Prostate gland (tissue), 2 donors: ENCODE measurements at places on chromosomes 2 and 18.

DNA sequence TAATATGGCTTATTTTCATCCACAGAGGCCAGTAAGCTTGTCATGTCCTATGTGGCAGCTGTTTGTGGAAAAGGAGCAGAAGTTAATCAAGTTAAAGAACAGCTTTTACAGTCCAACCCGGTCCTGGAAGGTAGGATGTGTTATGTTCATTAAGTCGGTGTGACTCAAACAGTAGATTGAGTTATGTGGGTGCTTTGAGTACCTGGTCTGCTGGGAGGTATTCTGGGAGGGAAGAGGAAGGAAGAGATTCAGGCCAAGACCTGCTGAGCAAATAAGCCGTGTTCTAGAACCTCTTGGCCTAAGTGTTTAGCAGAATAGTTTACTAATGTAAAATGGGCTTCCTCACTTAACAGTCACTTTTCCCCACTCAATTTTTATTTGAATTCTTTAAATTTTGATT, 96.2 kb downstream of the MYO1B start:
- no peak for DNase-seq

- DNase-seq: peak; percentile 51
Observed at GRCh38 chr2:234133004-234133403, 82.5 kb downstream of the SPP2 start.

DNA sequence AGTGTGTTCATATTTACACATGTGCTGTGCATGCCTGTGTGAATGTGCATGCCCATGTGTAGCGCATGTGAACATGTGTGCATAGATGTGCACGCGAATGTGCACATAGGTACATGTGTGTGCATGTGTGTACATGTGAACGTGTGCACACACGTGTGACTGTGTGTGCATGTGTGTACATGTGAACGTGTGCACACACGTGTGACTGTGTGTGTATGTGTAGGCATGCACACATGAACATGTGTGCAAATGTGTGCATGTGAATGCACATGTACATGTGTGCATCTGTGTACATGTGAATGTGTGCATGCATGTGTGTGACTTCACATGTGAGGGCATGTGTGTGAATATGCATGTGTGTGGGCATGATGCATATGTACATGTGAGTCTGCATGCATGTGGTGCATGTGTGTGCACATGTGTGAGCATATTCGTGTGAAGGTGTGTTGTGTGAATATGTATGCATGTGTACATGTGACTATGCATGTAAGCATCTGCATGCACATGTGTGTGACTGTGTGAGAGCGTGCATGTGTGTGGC, 122.4 kb downstream of the PTGR3 start:
- no peak for DNase-seq

DNA sequence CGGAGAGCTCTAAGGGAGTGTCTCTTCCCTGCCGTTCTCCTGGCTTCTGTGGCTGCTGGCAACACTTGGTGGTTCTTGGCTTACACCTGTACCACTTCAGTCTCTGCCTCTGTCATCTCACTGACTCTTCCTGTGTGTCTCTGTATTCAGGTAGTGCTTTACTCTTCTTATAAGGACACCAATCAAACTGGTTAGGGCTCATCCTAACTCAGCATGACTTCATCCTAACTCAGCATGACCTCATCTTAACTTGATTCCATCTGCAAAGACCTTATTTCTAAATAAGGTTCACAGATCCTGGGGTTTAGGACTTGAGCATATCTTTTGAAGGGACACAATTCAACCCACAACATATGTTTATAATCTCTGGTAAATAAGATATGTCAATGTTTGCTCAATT, 51.6 kb upstream of the DSEL start:
- no peak for DNase-seq

GRCh38 chr2:199273042-199273511, 184.7 kb downstream of the SATB2 start:
- no peak for DNase-seq

DNA sequence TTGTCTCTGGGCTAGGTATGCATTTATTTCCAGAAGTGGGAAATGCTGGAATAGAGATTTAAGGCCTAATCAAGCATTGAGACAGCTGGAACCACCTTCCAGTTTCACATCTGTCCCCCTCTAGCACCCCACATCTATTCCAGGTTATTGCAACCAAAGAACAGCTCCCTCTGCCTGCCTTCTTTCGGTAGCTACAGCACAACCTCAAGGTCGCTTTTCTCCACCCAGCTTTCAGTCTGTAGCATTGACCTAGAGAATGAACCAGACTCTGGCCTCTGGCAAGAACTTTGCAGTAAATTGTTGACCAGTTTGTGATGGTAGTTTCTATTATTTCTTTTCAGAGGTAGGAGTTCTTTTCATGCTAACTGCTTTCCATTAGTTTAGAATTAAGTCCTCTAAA, 484.2 kb downstream of the DLGAP1 start:
- no peak for DNase-seq

GRCh38 chr2:231190531-231191197, 7.8 kb upstream of the ARMC9 start:
- DNase-seq: peak; percentile 50

DNA sequence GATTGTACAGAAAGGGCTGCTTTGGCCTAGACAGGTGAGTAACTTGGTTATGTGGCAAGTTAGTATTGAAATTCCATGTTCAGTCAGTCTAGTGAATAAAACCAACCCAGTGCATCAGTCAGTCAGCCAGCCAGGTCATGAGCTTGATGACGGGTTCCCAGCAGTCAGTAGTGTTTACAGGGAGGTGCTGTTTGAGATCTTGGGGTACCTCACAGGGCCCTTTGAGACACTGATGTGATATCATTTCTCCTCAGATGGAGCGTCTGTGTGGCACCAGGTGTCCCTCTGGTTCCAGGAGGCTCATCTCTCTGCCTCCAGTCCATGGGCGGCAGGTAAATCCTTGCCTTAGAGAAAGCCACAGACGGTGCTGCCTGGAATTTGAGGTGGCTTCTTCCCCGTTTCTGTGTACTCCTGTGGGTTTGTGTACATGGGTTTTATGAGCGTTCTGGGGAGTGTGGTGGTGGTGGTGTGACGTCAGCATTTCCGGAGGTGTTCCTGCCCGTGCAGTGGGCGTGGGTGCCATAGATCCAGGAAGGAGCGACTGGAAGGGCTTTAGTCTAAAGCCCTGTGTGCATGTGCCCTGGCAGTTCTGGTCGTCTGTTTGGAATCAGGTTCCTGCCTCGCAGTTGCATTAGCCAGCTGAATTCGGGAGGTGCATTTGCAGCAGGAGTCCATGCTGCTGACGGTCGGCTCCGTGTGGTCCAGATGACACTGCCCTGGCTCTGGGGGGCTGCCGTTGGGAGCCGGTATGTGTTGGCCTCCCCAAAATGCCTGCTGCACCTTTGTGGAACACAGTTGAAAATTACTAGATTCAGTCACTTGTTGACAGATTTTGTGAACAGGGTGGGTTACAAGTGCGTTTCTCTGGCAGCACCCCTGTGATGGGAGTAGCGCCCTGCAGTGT, 2.1 kb downstream of the CTDP1 start:
- DNase-seq: peak; percentile 61

DNA sequence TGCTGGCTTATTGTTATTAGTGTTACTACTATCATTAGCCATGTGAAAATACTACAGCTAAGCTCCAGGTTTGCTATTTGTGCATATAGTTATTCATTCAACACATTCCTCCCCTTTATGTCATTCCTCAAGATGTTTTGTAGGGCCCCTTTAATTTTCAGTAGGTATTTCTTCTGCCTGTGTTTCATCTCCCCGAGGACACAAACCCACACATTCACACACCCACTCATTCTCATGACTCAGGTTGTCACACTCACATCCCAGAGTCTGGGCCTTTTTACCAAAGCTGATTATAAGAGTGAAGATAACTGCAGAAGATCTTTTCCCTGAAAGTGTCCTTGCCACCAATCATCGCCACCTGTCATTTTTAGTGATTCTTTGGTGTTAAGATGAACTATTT, 68.6 kb upstream of the SPOPL start:
- no peak for DNase-seq

GRCh38 chr2:15331787-15332186, 229.3 kb downstream of the NBAS start:
- DNase-seq: no peak

GRCh38 chr2:42060718-42061619, 13.1 kb downstream of the PKDCC start:
- DNase-seq: no peak

DNA sequence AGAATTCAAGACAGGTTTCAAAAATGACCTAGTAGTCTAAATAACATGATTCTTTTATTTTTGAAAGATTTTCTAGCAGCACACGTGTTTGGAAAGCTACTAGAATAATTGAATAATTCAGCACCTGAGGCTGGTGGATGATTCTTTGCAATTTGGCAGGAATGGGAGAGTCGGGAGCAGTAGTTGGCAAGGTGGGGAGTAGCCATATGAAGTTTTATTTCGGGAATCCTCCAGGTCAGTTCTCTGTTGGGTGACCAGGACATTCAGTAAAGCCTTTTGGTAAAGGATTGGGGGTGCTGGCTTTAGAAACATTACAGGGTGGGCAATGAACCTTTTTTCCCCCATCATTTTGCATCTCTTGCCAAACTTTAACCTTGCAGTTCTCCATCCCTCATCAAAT, 75.0 kb upstream of the LYPD6B start:
- no peak for DNase-seq

GRCh38 chr2:64737547-64737946, 83.8 kb upstream of the SERTAD2 start:
- no peak for DNase-seq

- no peak for DNase-seq
Observed at GRCh38 chr2:32671885-32672533, 44.2 kb downstream of the TTC27 start.

GRCh38 chr2:143463719-143464118, 334.5 kb downstream of the ARHGAP15 start:
- DNase-seq: no peak

- no peak for DNase-seq
Observed at GRCh38 chr2:19607400-19607799, 249.0 kb upstream of the OSR1 start.

DNA sequence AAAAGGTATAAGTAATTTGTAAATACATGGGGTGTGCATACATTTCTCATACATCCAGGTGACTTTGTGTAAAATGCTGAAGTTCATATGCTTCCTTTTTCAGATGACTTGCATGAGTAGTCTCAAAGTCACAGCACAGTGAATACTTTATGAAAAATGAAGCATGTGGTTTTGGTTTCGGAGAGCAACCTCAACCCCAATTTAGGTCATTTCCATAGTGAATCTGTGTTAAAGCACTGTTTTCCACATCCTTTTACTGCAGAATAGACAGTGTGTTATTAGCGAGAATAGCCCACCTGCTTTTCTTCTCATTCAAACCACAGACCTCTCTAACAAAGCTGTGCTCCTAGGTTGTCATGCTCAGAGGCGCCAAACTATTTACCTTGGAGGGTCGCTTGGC, 204.4 kb upstream of the RASGRP3 start:
- no peak for DNase-seq

GRCh38 chr2:233354971-233355574, 779 bp downstream of the DGKD start:
- peak; percentile 58 for DNase-seq

DNA sequence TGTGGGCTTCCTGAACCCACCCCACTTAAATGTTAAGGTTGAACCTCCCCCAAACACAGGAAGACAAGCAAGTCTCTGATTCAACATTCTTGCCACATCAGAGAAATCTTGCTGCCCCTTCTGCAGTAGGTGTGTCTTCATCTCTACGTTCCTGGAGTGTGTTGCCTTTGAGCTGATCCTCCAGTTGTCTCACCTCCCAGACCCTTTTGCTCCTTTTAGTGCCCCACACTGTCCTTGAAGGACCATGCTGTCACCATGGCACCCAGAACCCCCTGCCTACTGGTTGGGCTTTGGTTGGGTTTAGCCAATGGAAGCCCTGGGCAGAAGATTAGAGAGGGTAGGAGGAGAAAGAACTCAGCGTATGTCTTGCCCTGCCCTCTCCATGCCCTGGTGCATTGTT, 10.7 kb downstream of the CAB39 start:
- no peak for DNase-seq

GRCh38 chr2:200223205-200223784, 83.2 kb upstream of the SPATS2L start:
- DNase-seq: no peak

DNA sequence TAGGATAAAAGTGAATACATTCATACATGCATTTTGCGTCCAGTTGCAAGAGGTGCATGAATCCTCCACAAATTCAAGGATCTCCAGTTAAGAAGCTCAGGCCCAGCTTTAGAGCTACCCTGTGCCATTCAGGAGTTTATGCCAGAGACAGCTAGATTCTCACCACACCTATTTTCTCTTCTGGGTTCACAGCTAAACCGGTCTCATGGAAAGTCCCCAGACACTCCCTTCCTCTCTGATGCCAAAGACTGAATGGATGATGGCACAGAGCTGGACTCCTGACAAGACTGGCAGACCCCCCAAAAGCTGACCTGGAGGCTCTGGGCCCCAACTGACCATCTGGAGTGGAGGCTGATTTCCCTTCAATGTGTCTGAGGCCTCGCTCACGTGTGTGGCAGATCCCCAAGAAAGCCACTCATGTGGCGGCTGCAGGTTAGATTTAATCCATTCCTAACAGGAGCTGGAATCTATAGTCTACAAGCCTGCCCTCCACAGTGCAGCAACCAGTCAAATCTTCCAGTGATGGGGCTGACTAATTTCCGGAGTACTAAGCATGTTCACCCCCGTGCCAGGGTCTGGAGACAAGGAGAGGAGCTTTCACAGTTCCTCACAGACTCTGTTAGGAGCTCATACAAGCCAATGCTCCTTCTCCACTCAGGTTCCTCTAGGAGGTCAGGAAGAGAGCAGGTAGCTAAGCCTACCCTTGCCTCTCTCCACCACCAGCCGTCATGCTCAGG, 257.1 kb downstream of the BCL11A start:
- DNase-seq: no peak

- no peak for DNase-seq
Observed at GRCh38 chr2:239264492-239264837, 136.4 kb downstream of the HDAC4 start.

- DNase-seq: no peak
Observed at GRCh38 chr2:109529532-109530449, 84.0 kb downstream of the SEPTIN10 start.

DNA sequence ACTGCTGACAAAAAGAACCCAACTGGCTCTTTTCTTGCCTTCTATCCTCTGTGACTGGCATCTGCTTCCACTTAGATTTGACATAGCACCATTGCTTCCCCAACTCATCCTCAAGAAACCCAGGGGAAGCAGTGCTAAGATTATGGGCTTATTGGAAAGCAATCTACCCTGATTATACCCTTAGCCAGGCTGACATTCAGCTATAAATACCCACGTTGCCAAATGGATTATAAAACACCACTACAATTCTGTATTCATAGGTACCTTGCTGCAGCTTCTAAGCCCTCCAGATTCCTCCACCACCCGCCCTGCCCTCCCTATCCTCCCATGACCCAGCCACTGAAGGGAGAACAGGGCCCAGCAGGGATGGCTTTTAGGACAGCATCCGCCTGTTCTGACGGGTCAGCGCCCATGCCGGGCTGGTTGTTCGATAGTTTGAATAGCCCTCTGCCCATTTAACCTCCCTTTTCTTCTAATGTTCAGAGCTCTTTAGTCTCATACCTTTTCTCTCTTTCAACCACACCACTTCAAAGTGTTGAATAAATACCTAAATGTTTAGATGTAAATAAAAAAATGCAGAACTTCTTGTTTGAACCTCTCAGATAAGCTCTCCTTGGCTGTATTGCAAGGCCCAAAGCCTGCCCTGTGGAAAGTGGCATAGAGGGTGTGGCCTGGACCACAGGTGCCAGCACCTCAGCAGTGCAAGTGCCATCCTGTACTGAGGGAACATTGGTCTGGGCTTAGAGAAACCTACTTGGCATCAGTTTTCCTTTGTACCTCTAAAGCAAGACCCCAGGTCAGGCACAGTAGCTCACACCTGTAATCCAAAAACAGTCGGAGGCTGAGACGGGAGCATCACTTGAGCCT, 86.6 kb upstream of the RGPD5 start:
- no peak for DNase-seq
